ENCODE measurements at places on chromosomes 13 and 19.

DNA sequence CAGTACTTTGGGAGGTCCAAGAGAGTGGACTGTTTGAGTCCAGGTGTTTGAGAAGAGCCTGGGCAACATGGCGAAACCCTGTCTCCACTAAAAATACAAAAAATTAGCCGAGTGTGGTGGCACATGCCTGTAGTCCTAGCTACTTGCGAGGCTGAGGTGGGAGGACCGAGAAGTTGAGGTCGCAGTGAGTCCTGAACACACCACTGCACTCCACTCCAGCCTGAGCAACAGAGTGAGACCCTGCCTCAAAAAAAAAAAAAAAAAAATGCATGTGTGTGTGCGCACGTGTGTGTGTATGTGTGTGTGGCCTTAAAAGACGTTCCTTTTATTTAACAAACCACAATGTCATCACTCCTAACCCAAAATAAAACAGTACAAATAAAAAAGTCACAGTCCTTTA, 62.6 kb downstream of the MAP4K1 start:
- DNase-seq, result no peak

- no peak for DNase-seq
Measured at GRCh38 chr19:28396287-28396831, 816.6 kb downstream of the UQCRFS1 start.

GRCh38 chr13:40629678-40630384, 36.6 kb downstream of the FOXO1 start:
- no peak for DNase-seq

- DNase-seq, result no peak
Measured at GRCh38 chr13:20106742-20107141, 54.1 kb downstream of the GJA3 start.

- DNase-seq, result no peak
Measured at GRCh38 chr13:24662195-24663088, 17.8 kb upstream of the ATP12A start.

All from H4 (cell line).